Fibroblast of the aortic adventitia (primary cell): ENCODE measurements at places on chromosomes 1 and 21.

- no peak for DNase-seq
Observed at GRCh38 chr1:57214951-57215575, 208.8 kb downstream of the DAB1 start.

DNA sequence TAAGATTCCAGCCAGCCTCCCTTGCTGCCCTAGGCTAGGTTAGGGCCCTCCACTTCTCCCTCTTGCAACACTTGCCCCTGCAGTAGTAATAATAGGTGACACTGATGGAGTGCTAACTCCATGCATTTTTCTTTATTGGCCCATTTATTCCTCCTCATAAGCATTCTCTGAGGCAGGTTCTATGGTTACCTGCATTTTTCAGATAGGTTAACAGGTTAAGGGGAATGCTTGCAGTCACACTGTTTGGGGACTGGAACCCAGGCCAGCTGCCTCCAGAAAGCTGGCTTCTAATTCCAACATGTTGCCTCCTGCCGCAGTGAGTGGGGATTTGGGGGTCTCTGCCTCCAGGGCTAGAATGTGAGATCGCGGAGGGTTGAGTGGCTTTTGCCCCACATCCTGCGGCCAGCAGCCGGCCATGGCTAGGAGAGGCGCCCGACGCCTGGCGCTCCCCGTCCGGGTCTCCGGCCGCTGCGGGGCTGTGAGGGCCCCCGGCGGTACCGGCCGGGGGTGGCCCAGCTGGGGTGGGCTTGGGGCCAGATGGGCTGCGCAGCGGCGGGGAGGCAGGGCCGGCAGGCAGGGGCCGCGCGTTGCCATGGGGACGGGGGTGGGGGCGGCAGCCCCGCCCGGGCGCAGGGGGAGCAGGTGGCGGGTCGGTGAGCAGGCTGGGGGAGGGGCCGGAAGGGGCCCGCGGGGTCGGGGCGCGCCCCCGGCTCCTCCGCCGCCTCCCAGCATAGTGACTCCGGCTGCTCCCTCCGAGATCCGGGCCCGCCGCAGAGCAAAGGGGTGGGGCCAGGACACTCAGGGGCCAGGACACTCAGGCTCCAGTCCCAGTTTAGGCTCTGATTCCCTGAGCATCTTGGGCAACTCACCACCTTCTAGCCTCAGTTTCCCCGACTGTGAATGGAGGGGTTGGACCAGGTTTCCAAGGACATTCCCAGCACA is 68.4 kb upstream of the SSBP3 start:
- no peak for DNase-seq

GRCh38 chr1:88104236-88104635 is 579.8 kb upstream of the PKN2 start:
- peak; percentile 44 for DNase-seq

GRCh38 chr1:44135886-44136285 is 5.5 kb downstream of the KLF18 start:
- DNase-seq, result no peak

DNA sequence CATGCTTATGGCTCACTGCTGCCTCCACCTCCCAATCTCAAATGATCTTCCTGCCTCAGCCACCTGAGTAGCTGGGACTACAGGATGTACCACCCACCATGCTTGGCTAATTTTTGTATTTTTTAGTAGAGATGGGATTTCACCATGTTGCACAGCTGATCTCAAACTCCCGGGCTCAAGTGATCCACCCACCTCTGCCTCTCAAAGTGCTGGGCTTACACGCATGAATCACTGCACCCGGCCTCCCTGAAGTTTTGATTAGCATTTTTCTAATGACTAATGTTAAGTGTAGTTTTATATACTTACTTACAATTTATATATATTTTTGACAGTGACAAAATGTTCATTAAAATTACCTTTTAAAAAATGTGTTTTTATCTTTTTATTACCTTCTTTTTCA is 41.1 kb downstream of the ZNF678 start:
- DNase-seq, result no peak

GRCh38 chr1:209989525-209989924 is 51.5 kb downstream of the SYT14 start:
- peak; percentile 55 for DNase-seq

GRCh38 chr1:221663321-221663720 is 78.6 kb downstream of the DUSP10 start:
- peak; percentile 59 for DNase-seq

DNA sequence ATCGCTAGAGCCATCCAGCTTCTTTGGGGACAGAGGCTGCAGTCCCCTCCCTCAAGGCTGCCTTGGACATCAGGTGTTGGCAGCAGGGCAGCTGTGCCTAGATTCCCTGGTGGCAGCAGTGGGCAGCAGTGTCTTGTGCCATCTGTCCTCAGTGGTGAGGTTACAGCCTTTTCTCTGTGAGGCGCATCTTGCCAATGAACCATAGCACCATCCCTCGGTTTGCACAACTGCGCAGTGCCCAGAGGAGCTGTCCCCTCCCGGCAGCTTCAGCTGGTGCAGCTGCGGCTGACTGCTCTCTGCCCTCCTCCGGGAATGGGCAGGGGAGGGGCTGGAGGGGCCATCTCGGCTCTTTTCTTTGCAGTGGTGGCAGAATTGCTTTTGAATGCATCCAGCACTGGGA is 59.0 kb upstream of the C8B start:
- no peak for DNase-seq

DNA sequence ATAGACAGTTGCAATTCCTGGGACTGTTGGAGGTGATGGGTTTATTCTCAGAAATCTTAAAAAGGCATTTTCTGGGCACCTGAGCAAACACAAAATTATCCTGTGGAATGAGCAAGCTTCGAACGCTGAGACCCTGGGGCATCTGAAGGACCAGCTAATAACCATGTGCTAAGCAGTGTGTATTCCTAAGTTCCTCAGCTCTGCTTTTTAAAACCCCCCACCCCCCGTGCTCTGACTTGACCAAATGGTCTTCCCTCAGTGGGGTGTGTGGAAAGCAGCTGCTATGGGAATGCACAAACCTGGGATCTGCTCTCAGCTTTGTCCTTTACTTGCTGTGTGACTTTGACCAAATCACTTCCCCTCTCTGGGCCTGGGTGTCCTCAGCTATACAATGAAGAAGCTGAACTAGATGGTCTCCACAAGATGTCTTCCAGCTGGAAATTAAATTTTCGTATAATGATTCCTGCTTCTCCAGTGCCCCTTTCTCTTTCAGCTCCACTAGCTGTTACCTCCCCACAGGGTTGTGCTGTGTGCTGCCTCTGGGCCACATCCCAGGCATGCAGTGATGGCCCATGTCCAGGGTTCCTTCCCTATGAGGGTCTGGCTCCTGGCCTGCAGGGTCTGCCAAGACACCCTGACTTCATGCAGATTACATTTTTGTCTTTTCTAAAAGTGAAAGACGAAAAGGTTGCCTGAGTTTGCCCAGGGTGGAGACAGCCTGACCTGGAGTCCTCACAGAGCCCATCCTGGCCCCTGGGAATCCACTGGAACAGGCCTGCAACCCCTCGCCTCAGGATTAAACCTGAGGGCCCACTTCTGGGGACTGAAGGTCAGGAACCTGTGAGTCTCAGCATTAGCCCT is 14.9 kb upstream of the CD247 start:
- peak; percentile 63 for DNase-seq

DNA sequence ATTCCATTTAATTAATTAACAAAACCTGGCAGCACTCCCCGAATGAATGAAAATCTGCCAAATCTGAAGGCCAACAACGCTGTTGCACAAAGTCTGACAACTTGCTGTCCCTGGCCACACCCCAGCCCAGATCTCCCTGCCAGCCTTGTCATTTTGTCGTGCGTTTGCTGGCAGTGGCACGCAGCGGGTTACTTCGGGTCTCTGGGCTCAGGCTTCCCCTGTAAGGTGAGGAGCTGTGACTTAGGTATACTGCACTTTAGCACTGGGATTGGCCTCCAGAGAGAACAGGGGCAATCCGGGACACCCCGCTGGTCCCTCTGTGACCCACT is 34.3 kb upstream of the SIM2 start:
- DNase-seq, result no peak

DNA sequence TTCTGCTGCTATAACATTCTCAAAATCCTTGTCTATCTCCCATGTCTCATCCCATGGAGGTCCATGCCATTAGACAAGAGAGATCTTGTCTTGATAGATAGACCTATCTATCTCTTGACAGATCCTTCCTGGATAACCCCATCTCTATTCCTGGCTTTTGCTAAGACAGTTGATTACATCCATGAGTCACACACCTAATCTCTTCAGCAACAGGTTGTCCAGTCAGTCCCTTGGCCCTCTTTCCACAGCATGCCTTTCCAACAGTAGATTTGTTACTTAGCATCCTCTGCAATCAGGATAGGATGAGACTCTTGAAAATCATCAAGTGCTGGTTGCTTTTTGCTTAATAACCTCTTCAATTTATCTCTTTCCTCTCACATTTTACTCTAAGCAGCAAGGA is 46.6 kb downstream of the TRMT1L start:
- DNase-seq, result no peak

GRCh38 chr1:202193614-202194327 is at the start of gene LGR6:
TSS of gene LGR6 (plus strand) at chr1:202193799. CDS start at chr1:202193990, 191 bp downstream.
- DNase-seq, result no peak

- DNase-seq, result no peak
Observed at GRCh38 chr1:24102961-24103360, 9.0 kb downstream of the MYOM3 start.

- DNase-seq, result peak; percentile 52
Observed at GRCh38 chr1:183872403-183872802, 67.5 kb downstream of the RGL1 start.

GRCh38 chr1:228003461-228004330 is 3.1 kb upstream of the WNT3A start:
- no peak for DNase-seq

GRCh38 chr1:242089911-242090310 is 91.0 kb upstream of the MAP1LC3C start:
- no peak for DNase-seq

DNA sequence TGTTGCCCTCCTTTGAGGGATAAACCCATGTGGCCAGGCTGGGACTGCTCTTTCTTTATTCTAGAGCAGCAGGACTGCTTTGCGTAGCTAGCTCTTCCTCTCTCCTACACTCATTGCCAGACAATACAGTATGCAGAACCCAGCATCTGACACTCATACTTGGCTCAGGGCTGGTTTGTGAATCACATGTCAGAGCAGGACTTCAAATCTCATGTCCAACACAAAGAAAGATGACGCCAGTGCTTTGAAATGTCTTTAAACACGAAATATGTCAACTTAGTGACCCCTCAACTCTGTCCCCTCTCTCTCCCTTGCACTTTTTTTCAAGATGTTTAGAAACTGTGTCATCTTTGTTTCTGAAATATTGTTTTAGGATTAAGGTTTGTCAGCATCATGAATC is 135.0 kb downstream of the TGFB2 start:
- peak; percentile 92 for DNase-seq

DNA sequence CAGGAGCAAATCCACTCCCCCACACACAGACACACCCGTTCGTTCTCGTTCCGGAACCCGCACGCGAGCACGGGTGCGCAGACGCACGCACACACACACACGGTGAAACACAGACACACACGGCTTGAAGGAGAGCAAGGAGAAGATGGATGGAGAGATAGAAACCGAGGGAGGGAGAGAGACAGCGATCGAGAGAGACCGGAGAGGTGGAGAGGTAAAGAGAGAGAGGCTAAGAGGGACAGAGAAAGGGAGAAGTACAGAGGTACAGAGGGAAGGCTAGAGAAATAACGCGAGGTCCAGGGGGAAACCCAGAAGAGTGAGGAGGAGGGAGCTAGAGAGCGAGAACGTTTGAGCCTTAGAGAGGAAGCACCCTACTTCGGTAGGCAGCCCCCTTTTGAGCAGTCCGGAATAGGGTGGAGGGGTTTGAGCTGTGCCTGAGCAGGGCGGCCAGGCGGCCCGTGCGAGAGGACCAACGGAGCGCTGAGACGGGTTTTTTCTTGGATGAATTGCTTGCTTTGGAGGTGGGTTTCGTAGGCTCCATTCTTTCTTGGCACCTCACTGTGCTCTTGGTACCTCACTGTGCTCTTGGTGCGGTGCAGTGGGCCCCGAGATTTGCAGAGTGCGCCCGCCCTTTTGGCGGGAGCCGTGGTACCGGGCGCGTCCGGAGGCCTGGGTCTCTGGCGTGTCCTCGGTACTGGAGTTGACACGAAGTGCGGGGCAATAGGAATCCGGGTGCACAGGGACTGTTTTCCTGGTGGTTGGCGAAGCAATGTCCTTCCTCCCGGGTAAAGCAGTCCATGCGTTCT is 88.4 kb upstream of the RHOU start:
- DNase-seq, result peak; percentile 47

- no peak for DNase-seq
Observed at GRCh38 chr21:44867464-44867863, 6.0 kb downstream of the PTTG1IP start.

- DNase-seq, result no peak
Observed at GRCh38 chr1:239293350-239294110, 92.8 kb upstream of the CHRM3 start.

DNA sequence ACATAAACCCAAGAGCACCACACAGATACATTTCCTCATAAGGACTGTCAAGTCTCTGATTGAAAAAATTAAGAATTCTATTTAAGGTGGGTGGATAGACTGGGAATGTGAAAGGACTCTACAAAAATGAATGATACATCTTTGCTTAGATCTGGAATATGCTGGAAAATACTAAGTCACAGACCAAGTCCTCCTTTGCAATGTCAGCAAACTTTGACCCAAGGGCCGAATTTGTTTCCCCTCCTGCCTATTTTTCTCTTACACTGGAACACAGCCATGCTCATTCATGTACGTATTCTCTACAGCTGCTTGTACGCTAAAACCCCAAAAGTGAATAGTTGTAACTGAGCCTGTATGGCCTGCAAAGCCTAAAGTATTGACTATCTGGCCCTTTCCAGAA is 180.7 kb downstream of the ADSS2 start:
- DNase-seq, result no peak

- no peak for DNase-seq
Observed at GRCh38 chr1:9869831-9870251, 40.2 kb downstream of the CTNNBIP1 start.

GRCh38 chr1:40876891-40877290 is 14.7 kb upstream of the CITED4 start:
- no peak for DNase-seq

- no peak for DNase-seq
Observed at GRCh38 chr1:35580949-35581388, 7.9 kb downstream of the TFAP2E start.

DNA sequence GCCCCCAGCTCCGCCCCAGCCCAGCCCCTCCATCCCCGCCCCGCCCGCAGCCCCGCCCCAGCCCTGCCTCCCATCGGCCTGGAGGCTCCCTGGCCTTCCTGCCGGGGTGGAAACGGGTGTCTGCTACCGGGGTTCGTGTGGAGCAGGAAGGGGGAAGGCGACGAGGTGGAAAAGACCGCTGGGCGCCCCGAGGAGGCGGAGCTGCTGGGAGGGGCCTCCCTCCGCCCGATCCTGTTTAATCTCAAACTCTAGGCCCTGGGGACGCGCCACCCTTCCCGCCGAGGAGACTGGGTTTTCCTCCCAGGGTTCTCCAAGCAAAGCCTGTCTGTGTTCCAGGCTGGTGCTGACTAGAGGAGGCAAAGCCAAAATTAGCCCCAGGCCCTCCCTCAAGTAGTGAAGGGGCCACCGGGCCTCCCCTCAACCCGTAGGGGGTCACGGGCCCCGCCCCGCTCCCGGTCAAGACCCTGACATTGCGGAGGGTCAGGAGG is 16.2 kb upstream of the TTLL10 start:
- peak; percentile 87 for DNase-seq
